ENCODE measurements at places on chromosomes 1 and 21. TPM values are rescaled to one million over a fixed set of nuclear protein-coding genes. Genes with fewer than 3 reads are reported as not detected.
A peak's percentile ranks its signal among the peaks of the same experiment; 100 is the strongest.

The PAQR6 gene
- 1.9 TPM for total RNA-seq

The RAB7B gene
- 7.0 TPM for total RNA-seq

DNA sequence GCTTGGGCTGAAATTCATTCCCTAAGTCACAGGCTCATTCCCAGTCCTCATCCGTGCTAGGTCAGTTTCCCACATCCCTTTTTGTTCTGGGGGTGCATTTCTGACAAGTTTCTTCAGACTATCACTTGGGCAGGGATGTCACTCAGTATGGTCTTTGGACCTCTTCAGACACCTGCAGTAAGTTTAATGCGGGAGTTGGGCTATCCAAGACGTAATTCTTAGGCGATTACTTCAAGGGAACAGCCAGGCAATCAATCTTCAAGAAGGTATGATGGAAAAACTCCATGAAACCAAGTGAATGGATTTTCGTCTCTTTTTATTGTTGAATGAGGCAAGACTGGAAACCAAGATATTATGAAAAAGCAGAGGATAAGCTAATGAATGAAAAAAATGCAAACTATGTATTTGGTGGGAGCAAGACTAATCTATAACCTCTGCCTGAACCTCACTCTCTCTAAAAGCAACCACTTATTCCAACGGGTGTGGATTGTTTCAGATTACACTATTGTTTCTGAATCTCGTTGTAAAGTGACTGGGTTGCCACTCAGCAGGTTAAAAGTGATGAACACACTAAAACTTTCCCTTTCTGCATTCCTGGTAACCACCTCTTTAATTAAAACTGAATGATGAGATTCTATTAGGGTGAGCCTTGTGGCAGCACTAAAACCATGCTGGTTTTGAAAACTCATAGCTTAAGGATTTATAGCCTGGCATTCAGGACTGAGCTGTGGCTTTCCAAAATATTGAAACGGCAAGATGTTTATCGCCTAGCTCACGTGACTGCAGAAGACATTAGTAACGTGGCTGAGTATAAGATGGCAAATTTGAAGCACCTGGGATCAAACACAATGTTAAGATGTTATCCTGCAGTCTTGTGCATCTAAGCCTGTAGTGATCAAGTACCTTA, 1.1 kb downstream of the RASAL2 start:
- no peak for DNase-seq

DNA sequence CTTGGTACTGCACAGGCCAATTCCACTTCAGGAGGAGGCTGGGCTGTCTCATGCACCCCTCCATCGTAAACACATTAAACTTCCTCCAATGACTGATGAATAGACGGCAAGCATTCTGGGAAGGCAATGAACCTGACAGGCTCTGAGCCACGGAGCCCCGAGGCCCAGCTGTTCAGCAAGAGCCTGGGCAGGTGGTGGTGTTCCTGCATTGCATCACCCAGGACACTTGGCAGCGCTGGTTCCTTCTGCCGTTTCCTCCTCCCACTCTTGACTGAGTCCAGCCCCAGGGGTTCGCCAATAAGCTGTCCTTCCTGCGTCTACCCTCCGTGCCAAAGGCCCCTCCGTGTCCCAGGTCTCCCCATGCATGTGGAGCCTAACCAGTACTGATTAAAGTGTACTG, 109.8 kb downstream of the JAK1 start:
- DNase-seq = peak; percentile 83

DNA sequence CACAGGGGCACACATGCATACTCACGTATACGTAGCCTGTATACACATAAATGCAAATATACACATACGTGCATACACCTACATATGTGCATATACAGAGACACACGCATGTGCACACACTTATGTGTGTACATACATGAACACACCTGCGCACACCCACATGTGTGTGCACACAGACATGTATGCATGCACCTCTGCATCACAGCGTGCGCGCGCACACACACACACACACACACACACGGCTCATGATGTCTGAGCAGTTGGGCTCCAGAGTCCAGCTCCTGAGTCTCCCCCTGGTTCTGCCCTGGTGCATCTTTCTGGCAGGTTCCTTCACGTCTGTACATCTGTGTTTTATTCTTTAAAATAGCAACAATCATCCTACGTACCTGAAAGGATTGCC, 600.5 kb downstream of the NPHP4 start:
- no peak for DNase-seq

The NUP210L gene
- 2.1 TPM for total RNA-seq

- DNase-seq = no peak
Measured at GRCh38 chr1:161730050-161730564, 8.8 kb downstream of the FCRLB start.

GRCh38 chr1:198118134-198118533, 38.7 kb upstream of the NEK7 start:
- DNase-seq = no peak

DNA sequence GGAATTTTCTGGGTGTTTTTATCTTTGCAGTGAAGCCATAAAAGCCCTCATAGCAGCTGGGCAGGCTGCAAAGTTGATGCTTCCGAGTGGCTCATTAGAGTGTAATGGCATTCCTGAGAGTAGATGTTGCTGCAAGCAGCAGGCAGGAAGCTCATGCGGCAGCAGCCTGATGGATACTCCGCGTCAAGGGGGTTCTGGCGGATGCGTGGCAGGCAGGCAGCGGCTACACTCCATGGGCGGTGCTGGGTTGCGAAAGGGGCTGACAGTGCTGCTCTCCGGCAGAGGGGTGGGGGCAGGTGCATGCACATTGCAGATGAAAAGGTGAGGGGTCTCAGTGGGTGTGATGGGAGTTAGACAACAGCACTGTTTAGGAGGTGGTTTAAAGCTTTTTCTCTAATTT, 93.2 kb upstream of the AJAP1 start:
- no peak for DNase-seq

The ASCL5 gene
- total RNA-seq = 0.29 TPM

GRCh38 chr1:8629241-8630091, 188.0 kb downstream of the RERE start:
- DNase-seq = no peak

- no peak for DNase-seq
Measured at GRCh38 chr21:37799211-37800056, 116.8 kb downstream of the KCNJ6 start.

The CYP4A11 gene
- total RNA-seq = not detected

GRCh38 chr1:203526130-203526529, 32.2 kb downstream of the OPTC start:
- peak; percentile 12 for DNase-seq

DNA sequence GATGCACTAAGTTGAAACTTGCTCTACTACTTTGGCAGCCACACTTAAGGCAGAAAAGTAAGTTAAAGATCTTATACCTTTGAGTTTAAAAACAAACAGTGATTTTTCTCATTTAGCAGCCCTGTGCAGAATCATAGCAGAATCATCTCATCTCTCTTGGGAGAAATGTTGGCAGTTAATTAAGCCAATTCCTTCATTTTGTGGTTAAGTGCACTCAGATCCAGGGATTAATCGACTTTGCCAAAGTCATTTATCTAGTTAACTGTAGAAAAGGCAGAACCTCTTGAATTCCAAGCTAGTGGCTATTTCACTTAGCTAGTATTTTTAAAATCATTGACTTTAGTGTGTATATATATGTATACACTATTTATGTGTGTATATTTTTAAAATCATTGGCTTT, 125.0 kb downstream of the GPR52 start:
- no peak for DNase-seq

GRCh38 chr1:101198842-101199636, 37.8 kb upstream of the S1PR1 start:
- no peak for DNase-seq
